Neural crest cell (in vitro differentiated cells): ENCODE measurements at places on chromosomes 7 and 10. TPM values are rescaled to one million over a fixed set of nuclear protein-coding genes. Genes with fewer than 3 reads are reported as not detected.

Gene HERC4
- 42.4 and 44.3 TPM in 2 replicates for total RNA-seq

- peak; percentile 65 for DNase-seq
Observed at GRCh38 chr10:5293691-5294550, 70.8 kb upstream of the UCN3 start.

GRCh38 chr7:67698354-67698753 lies 701.7 kb downstream of the TYW1 start:
- DNase-seq: no peak

Gene RBP3
- not detected in 2 replicates for total RNA-seq

DNA sequence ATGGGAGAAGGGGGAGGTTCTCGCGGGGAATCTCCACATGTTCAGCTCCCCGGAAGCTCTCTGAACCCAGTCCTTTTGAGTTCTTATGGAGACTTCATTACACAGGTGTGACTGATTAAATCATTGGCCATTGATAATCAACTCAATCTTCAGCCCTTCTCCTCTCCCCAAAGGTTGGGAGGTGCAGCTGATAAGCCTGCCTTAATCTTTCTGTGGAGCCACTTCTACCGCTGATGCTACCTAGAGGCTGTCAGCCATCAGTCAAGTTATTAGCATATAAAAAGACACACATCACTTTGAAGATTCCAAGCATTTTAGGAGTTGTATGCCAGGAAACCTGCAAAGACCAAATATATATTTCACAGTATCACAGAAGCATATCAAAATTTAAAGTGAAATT lies 91.7 kb downstream of the MARCHF5 start:
- no peak for DNase-seq

- no peak for DNase-seq
Observed at GRCh38 chr10:44965651-44966097, 6.1 kb downstream of the RASSF4 start.

DNA sequence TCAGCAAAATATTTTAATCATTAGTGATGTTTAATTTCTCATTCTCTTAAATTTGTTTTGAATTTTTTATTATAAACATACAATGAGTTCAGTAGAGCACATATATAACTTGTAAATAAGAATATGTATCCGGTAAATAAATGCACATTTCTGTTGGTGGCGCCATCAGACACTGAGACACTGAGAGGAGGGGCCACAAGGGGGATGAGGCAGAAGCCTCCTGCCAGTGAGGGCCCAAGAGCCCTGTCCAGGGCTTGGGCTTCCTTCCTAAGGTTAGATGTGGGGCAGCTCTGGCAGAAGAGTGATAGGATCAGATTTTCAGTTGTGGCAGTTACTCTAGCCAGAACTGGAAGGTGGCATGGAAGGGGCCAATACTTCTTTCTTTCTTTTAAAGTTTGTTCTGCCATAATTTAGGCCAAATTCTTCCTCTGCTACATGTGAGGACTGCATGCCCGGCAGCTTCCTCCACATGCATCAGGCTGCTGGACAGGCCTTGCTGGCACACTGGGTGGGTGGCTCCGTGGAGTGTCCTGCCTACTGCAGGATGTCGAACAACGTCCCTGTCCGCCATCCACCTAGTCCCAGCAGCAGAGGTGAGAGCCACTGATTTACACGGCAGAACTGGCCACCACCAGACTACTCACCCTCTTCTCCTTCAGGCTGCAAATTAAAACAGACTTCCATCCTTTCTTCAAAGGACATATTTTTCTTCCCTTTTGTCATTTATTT lies 13.2 kb downstream of the PTPRN2 start:
- DNase-seq: no peak

Gene AMZ1
- total RNA-seq: not detected in 2 replicates

Gene LBX1
- total RNA-seq: 1.0 and 1.1 TPM in 2 replicates

- DNase-seq: peak; percentile 14
Observed at GRCh38 chr7:136687693-136688322, 180.6 kb upstream of the CHRM2 start.

Gene SSC4D
- total RNA-seq: 1.0 and 1.1 TPM in 2 replicates

DNA sequence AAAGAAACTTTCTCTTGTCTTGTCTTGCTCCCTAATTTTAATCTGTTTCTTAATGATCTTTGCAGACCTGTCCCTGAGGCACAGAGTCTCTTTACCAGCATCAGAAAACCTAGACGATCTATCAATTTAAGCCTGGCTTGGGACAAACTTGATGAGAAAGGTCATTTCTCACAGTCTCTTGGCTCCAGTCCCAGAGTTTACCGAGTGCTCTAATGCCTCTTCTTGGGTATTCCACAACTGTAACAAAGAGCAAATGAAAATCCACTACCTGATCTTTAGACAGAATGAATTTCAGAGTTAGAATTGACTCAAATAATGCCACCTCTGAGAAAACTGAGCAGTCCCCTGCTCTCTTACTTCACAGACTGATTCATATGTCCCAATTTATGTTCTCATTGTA lies 106.4 kb upstream of the DNAJB12 start:
- no peak for DNase-seq

DNA sequence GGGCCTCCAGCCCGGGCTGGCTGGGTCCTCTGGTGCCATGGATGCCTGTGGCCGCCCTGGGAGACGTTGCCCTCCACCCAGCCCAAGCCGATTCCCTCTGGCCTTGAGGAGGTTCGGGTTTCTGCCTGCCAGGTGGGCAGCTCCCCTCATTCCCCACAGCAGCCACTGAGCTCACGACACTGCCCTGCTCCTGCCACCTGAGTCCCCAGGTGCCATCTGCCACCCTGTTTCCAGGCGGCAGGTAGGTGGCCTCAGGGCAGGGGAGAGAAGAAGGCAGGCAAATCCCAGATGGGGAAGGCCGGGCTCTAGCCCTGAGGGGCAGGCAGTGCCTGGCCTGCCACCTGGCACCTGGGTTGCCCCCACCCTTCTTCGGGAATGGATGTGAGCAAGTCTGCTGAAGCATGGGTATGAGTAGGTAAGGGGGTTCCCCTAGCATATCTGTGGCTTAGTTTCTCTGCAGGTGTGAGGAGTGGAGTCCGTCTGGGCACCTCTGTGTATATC lies 92.2 kb upstream of the PPIF start:
- DNase-seq: no peak

GRCh38 chr10:78210548-78210947 lies 176.9 kb downstream of the RPS24 start:
- DNase-seq: no peak

Gene SMO
- total RNA-seq: 104 and 119 TPM in 2 replicates

Gene PPP1R9A
- 21.2 and 22.7 TPM in 2 replicates for total RNA-seq

DNA sequence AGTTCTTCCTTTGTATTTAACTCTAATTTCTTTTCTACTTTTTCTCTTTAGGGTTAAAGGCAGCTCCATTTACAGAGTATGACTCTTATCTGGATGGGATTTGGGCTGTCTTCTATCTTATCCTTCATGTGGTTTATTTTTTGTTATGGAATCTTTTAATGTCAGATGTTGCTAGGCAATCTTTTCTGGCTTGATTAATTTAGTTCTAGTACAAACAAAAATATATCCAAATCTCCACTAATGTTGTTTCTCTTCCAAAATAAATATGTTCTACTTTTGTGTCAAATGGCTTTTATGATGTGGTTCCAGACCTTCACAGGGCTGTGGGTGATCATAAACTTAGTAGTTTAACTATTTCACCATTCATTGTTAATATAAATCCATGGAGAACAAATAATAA lies 246.9 kb downstream of the AHR start:
- DNase-seq: no peak

- DNase-seq: no peak
Observed at GRCh38 chr7:53013925-53014324, 21.5 kb upstream of the POM121L12 start.

DNA sequence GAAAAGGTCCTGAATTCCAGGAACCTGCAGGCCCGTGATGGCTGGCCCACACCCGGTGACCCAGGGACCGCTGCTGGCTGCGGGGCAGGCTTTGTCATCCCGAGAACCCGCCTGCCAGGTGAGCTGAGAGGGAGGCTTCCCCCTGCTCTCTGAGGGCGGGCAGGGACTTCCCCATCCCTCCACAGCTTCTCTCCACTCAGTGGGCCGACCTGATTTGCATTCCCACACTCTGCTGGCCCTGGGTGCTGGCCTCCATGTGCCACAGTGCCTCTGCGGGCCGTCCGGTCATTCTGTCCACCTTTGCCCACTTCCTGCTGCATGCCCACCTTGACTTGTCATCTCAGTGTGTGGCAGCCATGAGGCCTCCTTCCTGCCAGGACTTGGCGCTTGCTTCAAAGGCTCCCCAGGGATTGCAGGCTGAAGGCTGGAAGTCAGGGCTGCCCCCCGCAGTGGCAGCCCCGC lies 35.3 kb downstream of the PALD1 start:
- no peak for DNase-seq

GRCh38 chr7:91168871-91169829 lies 95.1 kb upstream of the FZD1 start:
- no peak for DNase-seq

Gene C10orf62
- total RNA-seq: not detected in 2 replicates
